ENCODE measurements at places on chromosomes 3 and 15.

GRCh38 chr15:80203361-80203885 lies 48.6 kb downstream of the CTXND1 start:
- peak; percentile 44 for DNase-seq

DNA sequence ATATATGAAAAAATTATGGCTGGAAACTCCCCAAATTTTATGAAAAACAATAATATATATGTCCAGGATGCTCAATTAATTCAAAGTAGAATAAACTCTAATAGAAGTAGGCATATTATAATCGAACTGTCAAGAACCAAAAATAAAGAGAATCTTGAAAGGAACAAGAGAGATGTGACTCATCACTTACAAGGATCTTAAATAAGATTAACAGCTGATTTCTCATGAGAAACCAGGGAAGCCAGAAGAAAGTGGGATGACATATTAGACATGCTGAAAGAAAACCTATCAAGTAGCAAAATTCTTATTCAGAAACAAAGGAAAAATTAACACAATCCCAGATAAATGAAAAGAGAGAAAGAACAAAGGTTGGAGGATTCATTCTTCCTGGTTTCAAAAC lies 66.8 kb downstream of the FAIM start:
- DNase-seq = no peak

GRCh38 chr3:149080011-149080698 lies 6.2 kb downstream of the HLTF start:
- no peak for DNase-seq

- no peak for DNase-seq
Measured at GRCh38 chr3:55091381-55092225, 163.7 kb upstream of the LRTM1 start.

DNA sequence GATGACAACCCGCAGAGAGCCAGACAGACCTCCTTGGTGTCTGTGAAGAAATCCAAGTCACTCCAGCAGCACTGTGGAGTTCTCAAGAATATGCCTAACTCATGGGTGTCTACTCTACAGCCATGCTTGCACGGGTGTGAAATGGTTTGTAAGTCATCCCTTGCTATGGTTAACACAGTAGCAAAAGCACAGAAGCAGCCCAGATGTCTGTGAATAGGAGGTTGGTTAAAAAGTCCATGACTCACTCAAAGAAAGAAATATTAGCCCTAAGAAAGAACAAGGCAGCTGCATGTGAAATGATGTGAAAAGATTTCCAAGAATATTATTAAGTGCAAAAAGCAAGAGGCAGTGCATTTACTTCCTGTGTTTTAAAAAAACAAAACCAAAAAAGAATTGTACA lies 12.1 kb upstream of the LIMD1 start:
- DNase-seq = no peak

GRCh38 chr3:55719006-55719405 lies 231.9 kb upstream of the WNT5A start:
- no peak for DNase-seq

DNA sequence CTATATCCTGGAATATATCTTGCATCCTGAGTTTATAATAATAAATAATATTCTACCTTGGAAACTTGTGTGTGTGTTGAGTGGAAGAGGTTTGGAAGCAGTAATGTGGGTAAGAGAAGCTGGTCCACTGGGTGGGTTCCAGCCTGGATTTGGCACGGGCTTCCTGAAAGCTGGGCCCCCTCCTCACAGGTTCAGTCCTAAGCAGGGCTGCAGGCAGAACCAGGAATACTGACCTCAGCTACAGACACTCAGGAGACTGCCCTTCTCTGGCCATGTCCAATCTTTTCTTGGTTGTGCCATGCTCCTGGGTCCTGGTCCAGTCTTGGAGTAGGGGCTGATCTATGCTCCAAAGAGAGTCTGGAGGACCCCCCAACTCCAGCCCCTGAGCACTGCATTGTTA lies 4.5 kb downstream of the MYD88 start:
- no peak for DNase-seq

DNA sequence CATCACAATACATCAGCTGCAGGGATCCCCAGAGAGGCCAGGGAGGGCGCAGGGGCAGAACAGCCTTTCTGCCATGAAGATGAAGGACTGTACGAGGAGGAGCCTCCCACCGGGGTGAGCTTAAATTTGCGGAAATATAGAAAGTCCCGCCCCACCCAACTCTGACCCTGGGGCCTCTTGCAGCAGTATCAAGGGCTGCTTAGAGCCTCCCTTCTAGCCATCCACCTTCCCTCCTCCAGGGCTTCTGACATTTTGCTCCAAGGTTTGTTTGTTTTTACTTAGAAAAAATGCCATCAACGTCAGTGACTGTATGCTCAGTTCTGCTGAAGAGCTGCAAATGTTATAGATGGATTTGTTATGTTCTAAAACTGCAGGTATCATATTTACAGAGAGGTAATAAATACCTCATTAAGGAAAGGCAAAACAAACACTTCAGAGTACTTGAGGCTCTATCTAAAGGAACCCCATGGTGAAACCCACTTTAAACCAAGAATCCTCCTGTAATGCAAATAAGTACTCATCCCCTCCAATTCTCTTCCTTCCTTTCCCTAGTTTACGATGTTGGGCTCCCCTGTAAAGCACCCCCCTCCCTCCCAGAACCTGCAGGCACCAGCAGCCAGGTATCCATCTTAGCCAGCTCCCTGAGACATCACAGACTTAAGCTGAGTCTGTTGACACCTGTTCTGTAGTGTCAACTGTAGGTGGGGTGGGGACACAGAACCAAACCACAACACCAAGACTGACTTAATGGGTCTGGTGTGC lies 30.5 kb downstream of the RFTN1 start:
- DNase-seq = no peak

DNA sequence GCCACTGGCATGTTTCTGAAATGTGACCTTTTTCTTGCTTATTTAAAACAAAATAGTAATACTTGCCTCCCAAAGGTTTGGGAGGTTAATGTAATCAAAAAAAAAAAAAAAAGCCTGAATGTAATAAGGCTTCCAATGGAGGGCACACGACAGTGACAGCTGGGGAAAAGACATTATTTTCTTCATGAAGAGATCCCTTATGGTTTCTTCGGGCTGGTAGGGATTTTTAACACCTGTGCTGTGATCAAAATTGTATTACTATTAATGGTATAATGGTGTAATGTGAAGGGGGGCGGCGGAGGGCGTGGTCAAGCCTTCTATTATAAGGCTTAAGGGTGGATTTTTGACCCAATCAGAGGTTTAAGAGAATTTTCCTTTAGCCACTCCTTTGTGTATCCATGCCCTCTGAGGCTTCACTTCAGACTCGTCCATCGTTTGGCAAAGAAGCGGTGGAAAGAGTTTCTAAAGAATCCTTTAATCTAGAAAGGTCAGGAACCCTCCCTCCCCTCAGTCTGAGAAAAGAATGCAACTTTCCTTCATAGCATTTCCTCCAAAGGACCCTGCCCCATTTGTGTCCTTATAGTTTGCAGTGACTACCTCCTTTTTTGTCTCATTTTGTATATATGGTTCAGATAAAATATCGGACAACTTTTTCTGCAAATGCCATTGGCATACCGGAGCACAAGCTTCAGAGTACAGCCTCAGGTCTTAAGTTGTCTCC lies 89.5 kb upstream of the CHD2 start:
- DNase-seq = peak; percentile 78

- no peak for DNase-seq
Measured at GRCh38 chr15:50260969-50261496, 4.5 kb downstream of the HDC start.

- no peak for DNase-seq
Measured at GRCh38 chr3:79028916-79029315, 738.9 kb downstream of the ROBO1 start.

DNA sequence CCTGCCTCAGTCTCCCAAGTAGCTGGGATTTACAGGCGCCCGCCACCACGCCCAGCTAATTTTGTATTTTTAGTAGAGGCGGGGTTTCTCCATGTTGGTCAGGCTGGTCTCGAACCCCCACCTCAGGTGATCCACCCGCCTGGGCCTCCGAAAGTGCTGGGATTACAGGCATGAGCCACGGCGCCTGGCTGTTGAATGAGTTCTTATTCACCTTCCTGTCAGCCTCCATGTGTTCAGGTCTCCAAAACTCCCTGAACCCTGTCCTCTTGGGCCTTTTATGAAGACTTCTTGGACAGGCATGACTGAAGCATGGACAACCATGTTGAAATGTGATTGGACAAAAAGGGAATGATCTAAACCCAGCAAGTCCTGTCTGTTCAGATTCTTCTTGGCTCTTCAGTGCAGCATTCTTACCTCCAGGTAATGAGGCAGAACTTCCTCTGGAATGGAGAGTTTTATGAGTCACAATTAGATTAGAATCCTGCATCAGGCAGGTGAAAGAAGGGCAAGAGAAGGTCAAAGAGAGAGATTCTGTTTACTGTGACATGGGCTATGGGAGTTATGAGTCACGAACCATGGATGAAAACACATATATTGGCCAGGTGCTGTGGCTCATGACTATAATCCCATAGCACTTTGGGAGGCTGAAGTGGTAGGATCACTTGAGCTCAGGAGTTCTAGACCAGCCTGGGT lies 23.1 kb upstream of the EIF4A2 start:
- no peak for DNase-seq
